AG09319 (cell line): ENCODE measurements at places on chromosomes 16 and 17.

DNA sequence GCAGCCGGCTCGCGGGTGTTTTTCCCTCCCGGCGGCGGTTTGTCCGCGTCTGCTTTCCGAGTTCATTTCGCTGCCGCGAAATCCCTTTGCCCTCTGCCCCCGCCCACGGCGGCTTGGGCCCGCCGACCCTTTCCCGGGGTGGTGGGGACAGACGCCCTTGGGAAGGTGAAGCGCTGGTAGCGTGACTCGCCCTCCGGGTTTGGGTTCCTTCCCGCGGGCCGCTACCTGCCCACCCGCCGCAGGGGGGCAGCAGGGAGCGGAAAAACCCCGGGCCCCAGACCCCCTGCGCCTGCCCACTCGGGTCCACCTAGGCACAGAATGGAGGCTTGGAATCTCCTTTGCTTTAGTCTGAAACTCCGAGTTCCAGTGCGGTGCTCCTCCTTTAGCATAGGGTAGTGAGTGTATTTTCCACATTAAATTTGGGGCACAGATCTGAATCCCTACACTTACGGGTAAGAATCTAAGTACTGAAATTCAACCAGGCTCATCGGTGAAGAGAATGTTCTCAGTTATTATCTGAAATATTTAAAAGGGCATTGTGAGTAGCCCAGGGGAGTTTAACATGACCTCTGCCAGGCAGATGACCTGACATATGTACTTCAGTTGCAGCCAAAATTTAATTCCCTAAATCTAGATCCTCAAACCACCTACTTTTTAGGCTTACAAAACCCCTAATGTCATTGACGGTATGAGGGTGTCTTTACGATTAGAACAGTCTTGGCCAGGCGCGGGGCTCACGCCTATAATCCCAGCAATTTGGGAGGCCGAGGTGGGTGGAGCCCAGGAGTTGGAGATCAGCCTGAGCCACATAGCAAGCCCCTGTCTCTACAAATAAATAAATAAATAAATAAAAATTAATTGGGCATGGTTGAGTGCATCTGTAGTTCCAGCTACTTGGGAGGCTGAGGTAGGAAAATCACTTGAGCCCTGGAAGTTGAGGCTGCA is 1.0 kb downstream of the NME2 start:
- DNase-seq: no peak

GRCh38 chr17:30915833-30916611 is 5.7 kb upstream of the ADAP2 start:
- no peak for DNase-seq

GRCh38 chr16:87414251-87414680 is 22.1 kb downstream of the MAP1LC3B start:
- no peak for DNase-seq

GRCh38 chr17:76219670-76220383 is 20.5 kb downstream of the RNF157 start:
- DNase-seq: no peak

- DNase-seq: no peak
Measured at GRCh38 chr17:57495771-57496170, 239.4 kb downstream of the MSI2 start.

GRCh38 chr17:31528291-31528874 is 136.9 kb downstream of the RAB11FIP4 start:
- no peak for DNase-seq

- peak; percentile 54 for DNase-seq
Measured at GRCh38 chr17:59652119-59652518, 32.4 kb downstream of the CLTC start.

DNA sequence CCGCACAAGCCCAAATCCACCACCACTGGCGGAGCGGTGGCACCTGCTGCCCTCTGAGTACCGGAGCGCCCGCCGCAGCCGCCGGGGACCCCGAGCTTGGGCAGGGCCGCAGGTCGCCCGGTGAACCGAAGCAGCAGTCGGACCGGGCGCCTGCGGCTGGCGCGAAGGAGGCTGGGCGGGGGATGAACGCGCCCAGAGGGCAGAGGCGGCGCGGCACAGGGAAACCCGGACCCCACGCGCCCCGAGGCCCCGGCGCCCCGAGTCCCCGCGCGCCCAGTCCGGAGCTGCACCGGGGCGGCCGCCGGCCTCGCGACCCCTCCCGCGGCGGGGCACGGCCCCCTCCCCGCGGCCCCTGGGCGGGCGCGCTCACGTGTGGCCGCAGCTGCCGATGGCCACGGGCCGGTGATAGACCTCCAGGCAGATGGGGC is 393 bp downstream of the RNF166 start:
- DNase-seq: no peak

GRCh38 chr16:86566601-86566965 is at the start of gene FOXC2:
Gene FOXC2 (plus strand): TSS chr16:86566829. CDS start chr16:86567336, 507 bp downstream.
- peak; percentile 85 for DNase-seq

DNA sequence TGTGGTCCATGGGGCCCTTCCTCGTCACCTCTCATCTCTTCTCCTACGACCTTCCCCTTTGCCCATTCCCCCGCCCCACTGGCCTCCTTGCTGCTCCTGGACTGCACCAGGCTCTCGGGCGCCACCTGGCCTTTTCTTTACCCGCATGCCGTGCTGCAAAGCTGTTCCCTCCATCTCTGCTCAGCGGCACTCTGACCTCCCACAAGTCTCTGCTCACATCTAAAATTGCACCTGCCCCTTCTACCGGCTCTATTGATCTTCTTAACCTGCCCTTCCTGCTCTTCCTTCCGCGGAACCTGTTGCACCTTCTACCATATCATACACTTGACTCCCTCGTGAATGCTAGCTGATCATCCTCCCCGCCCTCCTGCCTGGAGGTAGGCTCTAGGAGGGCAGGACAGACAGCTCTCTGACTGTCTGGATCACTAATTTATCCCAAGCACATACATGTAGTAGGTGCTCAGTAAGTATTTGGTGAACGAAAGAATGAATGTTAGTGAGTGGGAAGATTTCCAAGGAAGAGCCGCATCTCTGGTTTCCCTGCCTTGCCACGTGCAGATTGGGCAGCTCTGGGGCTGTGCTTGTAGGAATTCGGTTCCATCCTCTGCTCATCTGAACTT is 17.3 kb downstream of the DNAH17 start:
- no peak for DNase-seq

DNA sequence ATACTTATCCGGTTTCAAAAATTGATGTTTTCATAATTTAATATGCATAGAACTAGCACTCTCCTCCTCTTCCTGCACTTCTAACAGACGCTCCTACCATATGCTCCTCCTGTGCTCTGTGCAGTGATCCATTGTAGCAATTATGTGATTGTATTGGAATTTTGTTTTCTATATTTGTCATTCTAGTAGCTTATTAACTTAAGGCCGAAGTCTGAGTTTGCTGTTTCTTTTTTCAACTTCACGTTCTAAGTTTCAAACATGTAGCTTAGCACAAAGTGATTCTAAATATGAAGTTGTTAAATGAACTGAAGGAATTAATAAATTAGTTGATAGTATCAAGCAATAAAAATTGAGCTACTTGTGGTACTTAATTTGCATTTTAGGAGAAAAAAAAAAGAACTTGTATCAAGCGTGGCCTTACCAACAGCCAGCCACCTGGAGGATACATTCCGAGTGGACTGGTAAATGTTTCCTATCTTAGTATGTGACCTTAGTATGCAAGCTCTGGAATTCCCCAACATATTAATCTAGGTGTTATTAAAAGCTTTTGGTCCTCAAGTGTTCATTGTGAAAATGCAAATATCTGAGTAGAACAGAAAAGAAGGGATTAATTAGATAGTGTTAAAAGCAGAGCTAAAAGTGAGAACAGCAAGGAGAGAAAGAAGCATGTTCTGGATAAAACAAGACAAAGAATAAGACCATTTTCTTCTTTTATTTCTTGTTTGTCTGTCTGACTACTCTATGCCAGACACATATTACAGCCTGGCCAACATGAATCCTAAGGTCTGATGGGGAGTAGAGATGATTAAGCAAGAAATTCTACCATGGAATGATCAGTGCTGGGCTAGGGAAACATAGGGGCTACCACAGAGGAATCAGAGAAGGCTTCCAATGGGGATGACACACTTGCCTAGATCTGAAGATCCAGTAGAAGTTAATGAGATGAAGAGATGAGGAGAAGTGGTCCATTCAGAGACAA is 290.4 kb upstream of the MON1B start:
- DNase-seq: no peak

GRCh38 chr16:11303405-11304138 is 22.4 kb upstream of the PRM1 start:
- DNase-seq: no peak

DNA sequence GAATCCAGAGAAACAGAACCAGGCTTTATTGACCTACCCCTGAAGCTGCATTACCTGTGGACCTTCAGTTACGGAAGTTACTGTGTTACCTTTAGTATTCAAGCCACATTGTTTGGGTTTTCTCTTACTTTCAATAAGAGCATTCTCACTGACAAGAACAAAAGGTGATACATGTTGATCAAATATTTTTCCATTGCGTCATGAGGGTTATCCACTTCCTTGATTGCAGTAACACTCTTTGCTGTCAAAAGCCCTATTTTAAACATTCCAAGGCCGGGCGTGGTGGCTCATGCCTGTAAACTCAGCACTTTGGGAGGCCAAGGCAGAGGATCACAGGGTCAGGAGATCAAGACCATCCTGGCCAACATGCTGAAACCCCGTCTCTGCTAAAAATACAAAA is 28.6 kb upstream of the PAFAH1B1 start:
- DNase-seq: no peak

- peak; percentile 14 for DNase-seq
Measured at GRCh38 chr17:55334285-55334684, 69.5 kb downstream of the HLF start.

- no peak for DNase-seq
Measured at GRCh38 chr16:12317856-12318537, 341.5 kb downstream of the SNX29 start.

DNA sequence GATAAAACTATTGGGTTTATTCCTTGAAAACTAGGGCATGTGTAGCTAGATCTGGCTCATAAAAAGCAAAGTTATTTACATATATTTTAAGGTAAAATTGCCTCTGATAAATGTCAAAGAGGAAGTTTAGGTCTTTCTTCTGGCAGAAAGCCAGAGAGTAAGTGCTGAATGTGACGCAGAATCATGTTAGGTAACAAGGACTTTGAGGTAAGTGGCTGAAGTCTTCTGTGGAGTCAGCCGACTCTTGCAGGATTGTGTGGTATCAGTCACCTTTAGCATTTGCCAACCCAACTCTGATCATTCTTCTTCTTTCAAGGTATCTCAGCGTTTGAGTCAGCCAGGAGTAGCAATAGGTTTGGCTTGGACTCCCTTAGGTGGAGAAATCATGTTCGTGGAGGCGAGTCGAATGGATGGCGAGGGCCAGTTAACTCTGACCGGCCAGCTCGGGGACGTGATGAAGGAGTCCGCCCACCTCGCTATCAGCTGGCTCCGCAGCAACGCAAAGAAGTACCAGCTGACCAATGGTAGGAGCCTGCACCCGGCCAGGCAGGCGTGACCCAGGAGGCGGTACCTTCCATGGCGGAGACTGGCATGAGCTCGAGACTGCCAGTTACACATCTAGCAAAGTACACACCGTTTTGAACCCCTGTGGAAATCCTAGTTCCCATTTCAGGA is 37.9 kb downstream of the SIAH1 start:
- DNase-seq: no peak

- no peak for DNase-seq
Measured at GRCh38 chr17:81045590-81046095, 10.7 kb downstream of the BAIAP2 start.

DNA sequence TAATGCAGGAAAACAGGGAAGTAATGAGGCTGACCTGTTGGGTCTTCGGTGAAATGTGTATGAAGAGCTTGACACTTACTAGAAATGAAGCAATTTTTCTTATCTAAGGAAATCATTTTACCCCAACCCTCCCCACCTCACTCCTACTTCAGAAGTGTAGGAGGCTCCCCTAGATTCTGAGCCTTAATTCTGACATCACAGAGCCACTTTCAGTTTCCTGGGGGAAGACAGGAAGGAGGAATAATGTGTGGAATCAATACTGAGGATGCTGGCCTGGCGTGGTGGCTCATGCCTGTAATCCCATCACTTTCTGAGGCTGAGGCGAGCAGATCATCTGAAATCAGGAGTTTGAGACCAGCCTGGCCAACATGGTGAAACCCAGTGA is 20.3 kb downstream of the FBRS start:
- no peak for DNase-seq

- DNase-seq: no peak
Measured at GRCh38 chr17:42323268-42323773, 35.0 kb downstream of the STAT5A start.

DNA sequence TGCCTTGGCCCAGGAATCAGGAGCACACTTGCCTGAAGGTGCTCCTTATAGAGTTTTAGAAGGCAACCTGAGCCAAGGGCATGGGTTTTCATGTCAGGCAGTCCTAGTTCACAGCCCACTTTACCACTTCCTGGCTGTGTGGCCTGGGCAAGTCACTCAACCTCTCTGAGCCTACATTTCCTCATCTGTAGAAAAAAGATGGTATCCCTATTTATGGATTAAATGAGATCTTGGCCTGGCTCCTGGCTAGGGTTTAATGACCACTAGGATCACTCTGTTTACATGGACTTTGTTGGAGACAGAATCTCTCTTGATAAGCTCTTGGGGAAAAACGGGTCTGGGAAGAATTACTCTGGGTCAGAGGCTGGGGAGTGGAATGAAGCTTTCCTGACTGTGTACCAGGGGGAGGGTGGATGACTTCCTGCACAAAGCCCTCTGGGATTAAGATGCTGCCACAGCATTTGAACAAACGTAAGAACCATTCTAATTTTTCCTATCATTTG is 2.3 kb downstream of the MT2A start:
- no peak for DNase-seq

DNA sequence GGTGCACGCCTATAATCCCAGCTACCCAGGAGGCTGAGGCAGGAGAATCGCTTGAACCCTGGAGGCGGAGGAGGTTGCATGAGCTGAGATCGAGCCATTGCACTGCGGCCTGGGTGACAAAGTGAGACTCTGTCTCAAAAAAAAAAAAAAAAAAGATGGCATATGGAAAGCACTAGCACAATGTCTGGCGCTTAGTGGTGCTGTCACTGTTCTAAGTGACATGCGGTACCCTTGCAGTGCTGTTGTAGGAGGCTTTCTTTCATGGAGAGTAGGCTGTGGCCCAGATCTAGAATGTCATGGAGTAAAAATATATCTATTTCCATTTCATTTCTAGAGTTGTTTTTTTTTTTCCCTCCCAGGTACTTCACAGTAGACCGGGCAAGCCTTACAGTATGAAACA is 14.6 kb upstream of the METTL9 start:
- no peak for DNase-seq

GRCh38 chr16:25771812-25772568 is 80.2 kb downstream of the HS3ST4 start:
- no peak for DNase-seq

DNA sequence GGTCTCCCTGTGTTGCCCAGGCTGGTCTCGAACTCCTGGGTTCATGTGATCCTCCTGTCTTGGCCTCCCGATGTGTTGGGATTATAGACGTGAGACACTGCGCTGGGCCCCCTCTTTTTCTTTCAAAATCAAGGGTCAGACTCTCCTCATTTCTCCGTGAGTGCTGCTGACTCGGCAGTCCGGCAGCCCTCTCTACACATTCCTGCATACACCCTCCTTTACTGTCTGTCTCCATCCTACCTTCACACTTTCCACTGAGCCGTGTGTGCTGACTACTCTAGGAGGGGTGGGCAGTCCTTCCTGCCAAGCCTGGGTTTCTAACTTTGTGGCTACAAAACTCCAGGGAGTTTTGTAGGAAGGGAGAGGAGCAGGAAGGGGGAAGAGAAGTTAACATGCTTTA is 195.2 kb downstream of the PARN start:
- no peak for DNase-seq
